Activated T-helper 9 cell treated with anti-CD3 and anti-CD28 coated beads, Interleukin-2, amount 50 U/mL, for 16 hours (primary cell): ENCODE measurements at places on chromosomes 3 and 15.

GRCh38 chr15:58490888-58491473 is 59.2 kb downstream of the LIPC start:
- DNase-seq, result no peak

GRCh38 chr3:68483601-68484000 is 448.7 kb downstream of the TAFA4 start:
- no peak for DNase-seq

DNA sequence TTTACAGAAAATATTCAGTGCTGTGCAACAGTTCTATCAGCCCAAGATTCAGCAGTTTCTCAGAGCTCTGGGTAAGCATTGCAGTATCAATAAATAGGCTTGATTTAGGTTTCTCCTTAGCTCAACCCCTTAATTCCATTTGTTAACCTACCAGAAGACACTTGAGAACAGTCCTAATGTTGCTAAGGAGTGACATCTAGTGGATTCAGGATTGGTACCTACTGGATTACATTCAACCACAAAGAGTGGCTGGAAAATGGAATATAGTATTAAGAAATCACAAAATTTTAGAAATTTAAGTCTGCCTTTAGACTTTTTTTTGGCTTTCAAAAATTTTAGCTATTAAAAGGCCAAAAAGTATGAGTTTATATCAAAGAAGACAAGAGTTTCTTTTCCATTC is 34.7 kb downstream of the POLG start:
- DNase-seq, result no peak

DNA sequence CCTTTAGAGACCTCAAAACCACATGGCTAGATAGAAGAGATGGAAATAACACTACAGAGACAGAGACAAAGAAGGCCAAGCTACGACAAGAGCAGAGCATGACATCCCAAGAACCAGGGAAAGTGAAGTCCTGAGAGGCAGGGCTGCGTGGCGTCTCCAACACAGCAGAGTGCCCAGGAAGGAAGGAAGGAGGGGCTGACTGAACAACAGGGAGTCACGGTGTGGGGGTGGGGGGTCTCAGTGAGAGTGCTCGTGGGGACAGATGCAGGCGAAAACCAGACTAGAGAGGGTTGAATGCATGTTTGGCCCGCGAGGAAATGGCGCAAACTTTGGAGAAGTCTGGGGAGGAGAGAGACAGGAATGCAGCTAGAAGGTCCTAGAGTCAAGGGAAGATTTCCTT is 44.0 kb downstream of the ADAMTS17 start:
- no peak for DNase-seq

DNA sequence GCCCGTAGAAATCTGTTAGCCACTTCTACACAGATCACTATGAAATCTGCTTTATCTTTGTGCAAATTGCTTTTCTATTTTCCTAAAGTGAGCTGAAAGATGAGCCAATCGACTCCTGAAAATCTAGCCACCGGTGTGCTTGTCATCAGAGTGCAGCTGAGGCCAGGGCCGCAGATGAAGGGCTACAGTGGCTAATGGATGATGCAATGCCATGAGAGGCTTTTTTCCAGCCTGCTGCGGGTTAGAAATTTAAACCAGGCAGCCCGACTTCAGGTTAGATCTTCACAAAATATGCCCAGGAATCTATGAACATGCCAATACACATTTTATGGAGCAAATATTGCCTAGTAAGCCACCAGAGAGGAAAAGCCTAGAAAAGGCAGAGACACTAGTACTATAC is 948.2 kb upstream of the CFAP20DC start:
- no peak for DNase-seq

DNA sequence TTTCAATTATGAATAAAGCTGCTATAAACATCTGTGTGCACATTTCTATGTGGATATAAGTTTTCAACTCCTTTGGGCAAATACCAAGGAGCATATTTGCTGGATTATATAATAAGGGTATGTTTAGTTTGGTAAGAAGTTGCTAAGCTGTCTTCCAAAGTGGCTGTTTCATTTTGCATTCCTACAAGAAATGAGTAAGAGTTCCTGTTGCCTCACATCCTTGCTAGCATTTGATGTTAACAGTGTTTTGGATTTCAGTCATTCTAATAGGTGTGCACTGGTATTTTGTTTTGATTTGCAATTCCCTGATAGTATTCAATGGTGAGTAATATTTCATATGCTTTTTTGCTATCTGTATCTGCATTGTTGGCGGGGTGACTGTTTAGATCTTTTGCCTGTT is 120.7 kb upstream of the MDFIC2 start:
- DNase-seq, result no peak

- DNase-seq, result no peak
These were observed 342.9 kb upstream of the PROK2 start for GRCh38 chr3:72127844-72128243.
